GM12878 (cell line): ENCODE measurements at places on chromosomes 3 and 15.

DNA sequence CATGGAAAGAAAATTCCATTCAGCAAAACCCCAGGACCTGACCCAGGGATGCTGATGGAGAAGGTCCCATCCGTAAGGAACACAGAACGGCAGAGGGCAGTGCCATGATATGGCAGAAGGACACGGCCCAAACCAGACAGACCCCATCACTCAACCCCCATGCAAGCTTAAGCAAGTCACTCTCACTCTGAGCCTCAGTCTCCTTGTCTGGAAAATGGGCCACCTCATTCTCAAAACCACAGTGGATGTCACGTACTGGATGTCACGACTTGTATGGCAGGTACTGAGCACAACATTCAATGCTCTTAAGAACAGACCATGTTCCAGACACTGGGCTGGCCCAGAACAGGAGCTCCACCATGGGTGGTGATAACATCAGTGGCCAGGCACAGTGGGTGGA is 90.4 kb downstream of the NUP210 start:
- no peak for DNase-seq

DNA sequence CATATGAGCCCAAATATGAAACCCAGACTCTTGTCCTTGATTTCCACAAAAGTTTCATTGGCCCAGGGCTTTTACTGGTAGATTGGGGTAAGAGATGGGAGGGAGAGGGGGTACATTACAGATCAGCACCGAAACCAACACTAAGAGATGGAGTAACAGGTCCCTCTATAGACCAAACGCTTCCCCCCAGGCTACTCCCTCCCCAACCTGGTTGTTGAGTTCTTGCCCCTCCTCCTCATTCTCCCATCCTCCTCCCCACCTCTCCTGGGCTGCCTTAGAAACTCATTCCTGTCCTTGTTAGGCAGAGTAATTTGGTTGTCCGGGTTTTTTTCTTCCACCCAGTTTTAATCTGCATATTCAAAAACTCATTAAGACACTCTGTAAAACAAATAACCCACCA is 74.1 kb downstream of the MESD start:
- no peak for DNase-seq

- DNase-seq = no peak
Observed at GRCh38 chr3:50111757-50112156, 23.0 kb downstream of the RBM5 start.

DNA sequence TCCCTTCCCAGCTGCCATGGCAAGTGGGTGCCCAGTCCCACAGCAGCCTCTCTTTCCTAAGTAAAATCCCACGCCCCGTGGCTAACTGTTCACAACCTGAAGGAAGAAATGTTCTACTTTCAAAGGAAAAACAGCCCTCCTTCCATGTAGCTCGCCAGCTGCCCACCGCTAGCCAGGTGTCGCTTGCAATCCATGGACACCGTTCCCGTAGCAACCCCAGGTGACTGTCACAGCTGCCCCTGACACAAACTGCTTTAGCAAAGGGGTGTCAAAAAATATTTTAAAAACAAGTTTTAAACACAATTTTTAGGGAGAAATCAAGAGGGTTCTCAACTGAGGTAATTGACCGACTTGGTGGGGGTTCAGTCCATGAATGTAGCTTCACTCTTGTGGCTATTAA is 21.0 kb upstream of the CGNL1 start:
- DNase-seq = no peak

GRCh38 chr3:135868801-135869200 is 96.7 kb upstream of the PPP2R3A start:
- DNase-seq = no peak

DNA sequence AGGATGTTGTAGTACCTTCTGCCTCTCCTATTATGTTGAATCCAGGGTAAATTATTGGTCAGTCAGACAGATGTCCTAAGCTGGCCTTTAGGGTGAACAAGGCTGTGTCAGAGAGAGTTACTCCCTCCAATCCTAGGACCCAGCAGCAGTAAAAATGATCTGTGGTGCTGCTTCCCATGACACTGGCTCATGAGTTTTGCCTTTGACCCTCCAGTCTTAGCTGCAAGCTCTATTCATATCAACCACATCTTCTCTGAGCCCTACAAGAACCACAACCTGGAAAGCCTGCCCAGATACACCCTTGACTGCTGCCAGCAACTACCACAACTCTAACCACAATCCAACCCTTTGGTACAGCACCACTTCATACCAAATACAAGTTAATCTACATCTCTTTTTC is 27.2 kb upstream of the PHLDB2 start:
- DNase-seq = no peak
